Activated gamma-delta T cell treated with anti-CD3 and anti-CD28 coated beads, Interleukin-2, amount 50 U/mL, for 16 hours (primary cell): ENCODE measurements at places on chromosomes 4 and X.
A peak's percentile ranks its signal among the peaks of the same experiment; 100 is the strongest.

DNA sequence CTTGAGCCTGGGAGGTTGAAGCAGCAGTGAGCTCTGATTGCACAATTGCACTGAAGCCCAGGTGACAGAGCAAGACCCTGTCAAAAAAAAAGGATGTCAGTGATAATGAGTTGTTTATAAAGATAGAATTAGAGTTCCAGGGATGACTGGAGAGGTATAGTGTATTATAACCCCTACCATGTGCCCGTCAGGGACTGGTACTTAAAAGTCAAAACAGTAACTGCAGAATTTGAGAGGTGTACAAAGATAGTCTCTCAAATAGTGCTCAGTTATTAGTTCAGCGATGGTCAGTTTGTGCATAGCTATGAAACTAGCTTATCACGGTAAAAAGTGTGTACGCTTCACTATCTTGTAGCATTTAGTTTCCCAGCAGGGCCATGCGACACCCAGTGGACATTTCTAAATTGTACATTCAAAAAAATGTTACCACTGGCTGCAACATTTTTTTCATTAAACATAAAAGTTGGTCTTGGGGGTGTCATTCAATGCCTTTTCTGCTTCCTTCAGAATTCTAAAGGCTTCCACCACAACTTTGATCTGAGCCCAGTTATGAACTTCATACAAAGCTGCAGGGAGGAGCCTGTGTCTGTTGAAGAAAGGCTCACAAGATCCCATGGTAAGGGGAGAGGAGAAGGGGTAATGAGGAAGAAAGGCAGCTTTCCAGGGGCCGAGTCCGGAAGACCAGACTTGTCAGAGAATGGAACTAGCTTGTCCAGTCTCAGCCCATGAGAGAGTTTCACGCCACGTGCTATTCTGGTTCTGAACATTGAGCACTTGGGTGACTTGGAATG, 9.2 kb upstream of the GYG2 start:
- no peak for DNase-seq

DNA sequence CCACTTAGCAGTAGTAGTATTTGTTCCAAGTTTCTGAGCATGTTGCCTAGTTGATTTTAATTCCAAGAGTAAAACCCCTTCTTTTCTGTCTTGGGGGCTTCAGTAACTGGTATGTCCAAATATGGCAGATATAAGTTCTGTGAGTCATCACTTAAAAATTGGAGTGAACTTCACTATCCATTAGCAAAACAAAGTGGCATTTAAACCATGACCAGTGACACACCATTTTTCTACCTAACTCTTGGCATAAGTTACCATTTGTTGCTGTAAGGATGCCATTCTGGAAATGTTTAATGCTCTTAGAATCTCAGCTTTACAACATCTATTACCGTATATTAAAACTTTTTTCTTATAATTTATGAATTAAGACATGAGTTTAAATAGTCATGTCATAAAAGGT, 102.0 kb downstream of the CBR4 start:
- no peak for DNase-seq

DNA sequence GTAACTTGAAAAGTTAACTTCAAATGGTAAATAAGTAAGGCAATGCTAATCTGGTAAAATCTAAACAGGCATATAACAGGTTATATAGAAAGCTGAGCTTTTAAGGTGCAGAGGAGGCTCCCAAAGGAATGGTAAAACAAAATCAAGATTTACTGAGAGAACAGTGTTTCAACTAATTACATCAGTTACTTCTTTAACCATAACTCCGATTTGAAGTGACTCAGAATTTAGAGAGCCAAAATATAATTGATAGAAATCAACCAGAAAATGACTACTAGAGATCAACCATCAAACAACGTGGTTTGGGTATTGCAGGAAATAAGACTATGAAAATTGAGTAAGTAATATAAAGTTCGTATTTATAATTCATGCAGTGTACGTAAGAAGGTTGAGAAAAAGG, 6.9 kb downstream of the G3BP2 start:
- no peak for DNase-seq

GRCh38 chr4:828641-829271, 2.8 kb upstream of the CPLX1 start:
- no peak for DNase-seq

DNA sequence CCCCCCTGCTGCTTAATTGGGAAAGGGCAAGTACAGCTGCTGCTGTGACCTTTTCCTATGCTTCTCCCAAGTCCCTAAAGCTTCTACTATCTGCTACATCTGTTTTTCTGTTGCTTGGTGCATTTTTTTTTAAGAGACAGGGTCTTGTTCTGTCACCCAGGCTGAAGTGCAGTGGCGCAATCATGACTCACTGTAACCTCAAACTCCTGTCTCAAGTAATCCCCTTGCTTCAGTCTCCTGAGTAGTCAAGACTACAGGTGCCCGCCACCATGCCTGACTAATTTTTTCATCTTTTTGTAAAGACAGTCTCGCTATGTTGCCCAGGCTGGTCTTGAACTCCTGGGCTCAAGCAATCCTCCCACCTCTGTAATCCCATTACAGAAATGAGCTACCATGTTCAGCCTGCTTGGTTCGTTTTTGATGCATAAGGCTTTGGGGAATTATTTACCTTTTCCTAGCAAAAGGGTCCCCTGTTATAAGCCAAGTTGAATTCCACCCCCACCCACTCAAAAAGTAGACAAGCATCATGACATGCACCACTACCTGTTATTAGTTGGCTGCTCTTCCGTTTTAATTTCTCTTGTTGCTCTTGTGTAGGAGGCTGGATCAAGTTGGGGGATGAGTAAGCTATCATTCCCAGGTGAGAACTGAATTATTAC, 39.6 kb downstream of the DGKK start:
- DNase-seq: no peak

DNA sequence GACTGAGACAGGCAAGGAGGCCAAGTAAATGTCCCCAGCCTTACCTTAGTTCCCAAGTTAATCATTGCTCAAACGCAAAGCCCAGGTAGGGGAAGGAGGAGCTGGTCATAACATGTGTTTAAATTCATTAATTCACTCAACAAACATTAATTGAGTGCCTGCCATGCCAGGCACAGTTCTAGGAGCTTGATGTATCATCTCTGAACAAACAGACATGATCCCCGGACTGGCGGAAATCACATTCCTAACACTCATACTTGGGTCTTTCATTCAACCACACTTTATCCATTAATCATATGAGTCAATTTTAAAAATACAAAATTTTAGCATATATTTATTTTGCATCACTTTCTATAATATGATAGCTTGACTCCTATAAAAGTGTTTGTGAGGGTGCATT, 335.3 kb upstream of the NOCT start:
- DNase-seq: no peak

GRCh38 chr4:76090241-76090691, 15.8 kb downstream of the ART3 start:
- DNase-seq: no peak

DNA sequence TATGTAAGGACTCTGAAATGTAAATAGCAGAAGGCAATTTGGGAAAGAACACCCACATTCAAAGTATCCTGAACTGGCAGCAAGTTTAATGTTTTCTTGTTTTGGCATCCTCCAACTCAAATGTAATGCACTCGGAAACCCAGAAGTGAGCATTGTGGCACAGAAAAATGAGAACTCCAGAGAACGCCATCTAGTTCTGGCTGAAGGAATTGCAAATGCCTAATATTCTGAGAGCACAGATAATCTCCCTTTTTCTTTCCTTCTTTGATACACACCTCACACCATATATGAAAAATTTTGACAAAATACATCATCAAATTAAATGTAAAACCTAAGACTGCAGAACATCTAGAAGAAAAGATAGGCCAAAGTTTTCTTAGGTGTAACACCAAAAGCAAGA, 52.1 kb downstream of the PWWP3B start:
- DNase-seq: no peak

GRCh38 chr4:100581337-100581736, 63.5 kb upstream of the EMCN start:
- no peak for DNase-seq

GRCh38 chrX:35339796-35340195, 397.2 kb downstream of the FAM47B start:
- no peak for DNase-seq

- no peak for DNase-seq
These were observed 194.8 kb upstream of the RASGEF1B start for GRCh38 chr4:81666491-81666890.

DNA sequence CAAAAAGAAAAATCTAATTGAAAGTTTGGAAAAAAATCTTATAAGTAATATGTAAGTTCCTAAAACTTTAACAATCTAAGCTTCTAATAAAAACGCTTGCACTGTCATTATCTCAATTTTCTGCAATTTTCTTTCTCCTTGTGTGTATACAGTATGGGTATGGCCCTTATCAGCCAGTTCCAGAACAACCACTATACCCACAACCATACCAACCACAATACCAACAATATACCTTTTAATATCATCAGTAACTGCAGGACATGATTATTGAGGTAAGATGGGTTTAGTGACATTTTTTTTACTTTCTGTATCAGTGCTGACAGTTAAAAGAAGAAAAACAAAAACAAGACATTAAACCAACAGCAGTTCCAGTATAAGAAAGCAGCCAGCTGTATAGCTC, 4.9 kb downstream of the STATH start:
- no peak for DNase-seq

- DNase-seq: no peak
These were observed 551.4 kb downstream of the IQCM start for GRCh38 chr4:149264093-149264733.

GRCh38 chr4:115803825-115804224, 690.4 kb upstream of the NDST4 start:
- no peak for DNase-seq

DNA sequence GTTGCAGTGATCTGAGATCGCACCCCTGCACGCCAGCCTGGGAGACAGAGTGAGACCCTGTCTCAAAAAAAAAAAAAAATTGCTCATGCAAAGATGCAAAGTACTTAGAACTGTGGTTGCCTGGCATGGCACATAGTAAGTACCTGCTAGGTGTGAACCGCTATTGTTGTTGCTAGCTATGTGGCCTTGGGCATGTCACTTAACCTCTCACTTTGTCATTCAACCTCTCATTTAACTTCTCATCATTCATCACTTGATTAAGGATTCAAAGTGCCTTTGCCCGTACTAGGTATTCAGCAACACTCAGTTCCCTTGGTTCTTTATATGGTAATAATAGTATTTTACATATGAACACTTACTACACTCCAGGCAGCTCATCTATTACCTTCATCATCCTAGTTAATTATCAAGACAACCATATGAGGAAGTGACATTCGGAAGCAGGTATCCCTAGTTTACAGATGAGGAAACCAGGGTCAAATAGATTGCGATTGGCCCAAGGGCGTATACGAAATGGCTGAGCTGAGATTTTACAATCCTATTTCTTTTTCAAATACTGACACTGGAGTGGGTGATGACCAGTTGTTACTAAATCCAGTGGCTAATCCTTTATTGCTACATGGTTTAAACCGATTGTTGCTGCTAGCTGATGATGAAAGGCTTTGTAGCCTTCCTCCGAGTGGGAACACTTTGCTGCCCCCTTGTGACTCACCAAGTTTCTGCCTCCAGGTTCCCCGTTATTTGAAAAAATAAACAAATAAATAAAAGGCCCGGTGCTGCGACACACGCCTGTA, 28.8 kb upstream of the SOWAHD start:
- peak; percentile 51 for DNase-seq

- peak; percentile 46 for DNase-seq
These were observed 4.3 kb upstream of the TLR6 start for GRCh38 chr4:38860788-38861424.

- no peak for DNase-seq
These were observed 50.6 kb downstream of the ZNF157 start for GRCh38 chrX:47420962-47421361.

DNA sequence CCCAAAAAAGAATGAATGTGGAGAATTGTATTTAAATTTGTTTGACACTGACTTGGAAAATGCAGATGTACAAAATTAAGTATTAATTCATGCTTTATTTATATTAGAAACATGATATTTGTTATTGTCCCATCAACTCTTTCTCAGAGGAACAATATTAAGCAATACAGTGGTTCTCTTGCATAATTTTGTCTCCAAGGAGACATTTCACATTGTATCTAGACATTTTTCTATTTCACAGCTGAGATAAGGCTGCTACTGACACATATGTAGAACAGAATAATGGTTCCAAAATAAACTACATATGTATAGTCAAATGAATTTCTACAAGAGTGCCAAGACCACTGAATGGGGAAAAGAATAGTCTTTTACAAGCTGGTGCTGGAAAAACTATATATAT, 427.9 kb upstream of the SPANXN1 start:
- DNase-seq: no peak

- no peak for DNase-seq
These were observed 12.9 kb upstream of the PRKG2 start for GRCh38 chr4:81227968-81228367.

- DNase-seq: no peak
These were observed 25.9 kb downstream of the EIF2S3 start for GRCh38 chrX:24080704-24081103.

GRCh38 chr4:171644430-171645057, 168.7 kb upstream of the GALNTL6 start:
- DNase-seq: no peak

- DNase-seq: no peak
These were observed 21.6 kb downstream of the TSPAN6 start for GRCh38 chrX:100615005-100615404.

DNA sequence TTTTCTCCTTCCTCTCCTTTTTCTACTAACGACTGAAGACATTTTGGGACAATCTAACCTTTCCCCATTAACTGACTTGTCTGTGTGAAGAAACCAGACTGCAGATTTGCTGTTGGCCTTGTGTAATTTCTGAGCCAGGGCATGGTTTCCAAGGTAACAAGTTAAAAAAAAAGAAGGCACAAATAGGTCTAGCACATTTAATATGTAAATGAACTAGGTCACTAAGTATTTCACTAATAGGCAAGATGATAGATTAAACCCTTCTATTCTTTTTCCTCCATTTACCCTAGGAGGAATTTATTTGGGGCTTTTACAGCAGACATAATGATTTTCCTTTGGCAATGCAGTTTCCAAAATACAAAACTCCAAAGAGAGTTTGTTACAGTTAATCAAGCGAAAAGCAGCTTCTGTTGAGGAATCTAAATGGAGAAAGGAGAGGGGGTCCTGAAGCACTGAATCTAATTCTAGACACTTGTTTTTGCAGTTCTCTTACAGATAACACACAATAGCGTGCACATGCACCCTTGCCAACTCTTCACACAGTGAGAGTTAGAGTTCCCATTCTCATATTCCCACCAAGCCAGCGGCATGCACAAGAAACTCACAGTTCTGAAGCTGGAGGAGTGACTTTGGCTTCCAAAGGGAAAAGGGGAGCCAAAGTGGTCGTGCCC, 72.0 kb downstream of the TSPAN5 start:
- DNase-seq: no peak

DNA sequence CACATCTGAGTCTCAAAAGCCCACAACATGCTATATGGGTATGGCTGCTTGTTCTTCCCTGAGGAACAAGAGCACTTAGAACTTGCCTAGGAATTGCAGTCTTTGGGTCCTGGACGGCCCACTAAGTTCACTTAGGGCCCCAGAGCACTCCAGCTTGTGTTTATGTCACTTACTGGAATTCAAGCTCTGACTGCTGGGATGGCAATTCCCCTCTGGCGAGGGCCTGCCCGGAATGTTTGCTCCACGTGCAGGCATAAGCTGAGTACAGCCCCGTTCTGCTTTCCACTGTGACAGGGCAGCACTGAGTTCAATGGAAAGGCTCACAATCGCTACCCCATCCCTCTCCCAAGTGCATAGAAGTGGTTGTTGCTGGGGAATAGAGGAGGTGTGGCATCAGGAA, 25.9 kb upstream of the RASSF6 start:
- no peak for DNase-seq
